Stimulated activated CD4-positive, alpha-beta T cell treated with anti-CD3 and anti-CD28 coated beads, Interleukin-12 subunit alpha, Interleukin-12 subunit beta, amount 100 ng/mL, for 4 hours (primary cell): ENCODE measurements at places on chromosomes 2 and 18.

- no peak for DNase-seq
Measured at GRCh38 chr2:229118927-229119326, 152.2 kb downstream of the PID1 start.

DNA sequence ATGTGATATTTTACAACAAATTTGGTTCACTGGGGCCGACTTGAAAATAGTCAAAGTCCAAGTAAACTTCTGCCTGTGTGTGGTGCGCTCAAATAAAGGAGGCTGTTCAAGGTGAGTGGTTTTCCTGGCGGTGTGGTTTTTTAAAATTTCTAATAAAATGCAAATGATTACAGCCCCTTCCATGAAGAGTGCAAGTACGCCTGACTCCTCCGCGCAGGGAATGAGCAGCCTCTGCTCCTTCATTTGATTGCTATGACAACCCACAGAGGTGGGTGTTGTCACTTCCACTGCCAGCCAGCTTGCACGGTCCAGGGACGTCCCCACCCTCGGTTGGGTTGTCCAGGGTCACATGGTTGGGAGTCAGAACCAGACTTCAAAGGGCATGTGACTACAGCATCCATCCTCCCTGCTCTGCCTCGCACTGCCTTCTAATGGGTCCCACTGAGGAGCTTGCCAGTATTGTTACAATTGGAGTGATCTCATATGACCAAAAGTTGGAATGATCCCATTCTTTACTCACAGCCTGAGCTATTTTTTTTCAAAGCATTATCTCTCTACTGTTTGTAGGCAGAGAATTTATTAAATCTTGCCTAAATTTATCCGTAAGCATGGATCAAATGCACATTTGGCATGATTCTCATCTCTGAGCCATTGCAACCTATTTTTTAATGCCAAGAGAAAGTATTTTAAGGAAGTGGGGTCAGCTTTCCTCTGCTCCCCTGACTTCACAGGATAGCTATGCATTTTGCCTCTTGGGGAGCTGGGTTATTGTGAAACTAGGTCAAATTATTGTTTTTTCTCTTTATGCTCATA, 121.3 kb downstream of the AGAP1 start:
- DNase-seq, result no peak

DNA sequence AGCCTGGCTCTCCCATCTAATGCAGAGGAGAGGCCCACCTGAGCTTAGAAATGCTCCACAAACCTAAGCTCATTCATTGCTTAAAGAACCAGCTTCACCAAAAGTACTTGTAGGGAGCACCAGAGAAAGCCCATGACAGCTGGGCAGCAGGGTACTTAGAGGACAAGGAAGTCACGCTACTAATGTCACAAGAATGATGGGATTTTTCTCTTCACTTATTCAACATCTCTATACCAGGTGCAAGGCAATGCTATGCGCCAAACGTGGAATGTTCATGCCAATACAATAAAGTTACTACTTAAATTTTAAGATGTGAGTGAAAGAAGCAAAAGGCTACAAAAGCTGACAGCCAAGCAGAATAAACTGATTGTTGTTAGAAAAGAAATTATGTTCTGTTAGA, 36.0 kb downstream of the LONRF2 start:
- no peak for DNase-seq

DNA sequence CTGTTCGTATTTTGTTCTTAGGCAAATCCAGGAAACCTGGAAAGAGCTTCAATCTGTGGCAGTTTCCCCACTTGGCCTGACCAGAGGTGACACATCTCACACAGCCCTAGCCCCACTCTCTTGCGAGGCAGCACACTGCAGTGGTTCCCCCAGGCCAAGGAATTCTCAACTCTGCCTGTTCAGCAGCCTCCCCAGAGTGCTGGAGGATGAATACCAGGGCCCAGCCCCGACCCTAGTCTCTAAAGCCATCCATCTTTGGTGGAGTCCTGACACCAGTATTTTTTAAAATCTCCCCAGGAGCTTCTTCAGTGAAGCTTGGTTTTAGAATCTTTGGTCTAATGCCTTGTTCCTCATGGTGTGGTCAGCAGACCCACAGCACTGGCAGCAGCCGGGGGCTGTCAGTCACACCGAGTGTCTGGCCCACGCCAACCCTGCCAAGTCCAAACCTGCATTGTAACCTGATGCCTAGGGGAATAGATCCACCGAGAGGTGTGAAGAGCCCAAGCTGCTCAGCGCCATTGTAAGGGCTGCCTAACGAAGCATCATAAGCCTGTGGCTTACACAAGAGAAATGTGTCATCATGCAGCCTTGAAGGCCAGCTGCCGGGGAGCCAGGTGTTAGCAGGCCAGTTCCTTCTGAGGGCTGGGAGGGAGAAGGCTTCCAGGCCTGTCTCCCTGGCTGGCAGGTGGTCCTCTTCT, 428.7 kb upstream of the ID2 start:
- no peak for DNase-seq

GRCh38 chr2:68658266-68658665, 14.9 kb downstream of the PROKR1 start:
- DNase-seq, result no peak

DNA sequence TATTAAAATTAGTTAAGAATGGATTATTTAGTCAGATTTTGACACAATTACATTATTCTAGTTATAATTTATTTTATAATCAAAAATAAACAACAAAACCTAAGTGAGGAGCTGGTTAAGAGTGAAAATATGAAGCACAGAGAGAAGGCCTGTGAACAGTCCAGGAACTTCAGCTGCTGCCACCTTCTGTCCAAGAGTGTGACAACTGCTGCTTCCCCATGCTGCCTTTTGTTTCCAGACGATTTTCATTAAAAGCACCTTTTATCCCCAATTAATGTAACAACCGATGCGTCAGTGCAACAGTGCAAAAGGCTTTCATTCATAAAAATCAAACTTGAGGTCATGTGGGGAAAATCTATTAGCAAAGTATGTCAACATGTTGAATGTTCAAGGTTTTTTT, 363.6 kb downstream of the CTNNA2 start:
- DNase-seq, result no peak

DNA sequence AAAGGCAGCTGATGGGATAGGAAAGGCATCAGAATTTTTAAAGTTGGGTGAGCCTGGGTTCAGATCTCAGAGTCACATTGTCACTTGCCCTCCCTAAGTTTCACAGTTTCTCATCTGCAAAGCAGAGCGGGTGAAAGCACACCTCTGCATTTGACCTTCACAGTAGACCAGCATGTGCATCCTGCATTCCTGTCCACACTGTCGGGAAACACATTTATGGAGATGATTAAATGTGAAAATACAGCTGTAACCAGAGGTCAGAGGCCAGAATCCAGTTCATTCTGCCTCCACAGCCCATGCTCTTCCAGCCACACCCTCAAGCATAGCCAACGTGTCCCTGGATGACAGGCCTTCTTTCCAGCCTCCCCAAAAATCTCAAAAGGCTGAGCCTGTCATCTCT, 392.0 kb upstream of the MYT1L start:
- DNase-seq, result no peak

DNA sequence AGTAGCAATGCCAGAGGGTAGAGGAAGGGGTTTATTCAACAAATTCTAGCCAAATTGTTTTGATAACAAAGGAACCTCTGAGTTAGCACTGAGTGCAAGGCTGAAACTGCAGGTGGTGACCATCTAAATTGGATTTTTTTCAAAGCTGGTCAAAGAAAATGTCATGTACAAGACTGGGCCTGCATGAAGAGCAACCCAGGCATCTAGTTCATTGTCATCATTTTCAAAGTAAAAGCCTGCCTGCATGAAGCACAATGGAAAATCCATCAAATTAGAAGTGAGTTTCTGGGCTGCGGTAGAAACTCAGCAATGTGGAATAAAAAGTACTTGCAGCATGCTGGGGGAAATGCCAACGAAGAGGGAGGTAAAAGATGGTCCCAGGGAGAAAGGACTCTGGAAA, 80.8 kb upstream of the PPP1CB start:
- no peak for DNase-seq

GRCh38 chr2:99205491-99205890, 24.5 kb downstream of the MRPL30 start:
- no peak for DNase-seq

- no peak for DNase-seq
Measured at GRCh38 chr18:9025091-9025838, 77.2 kb upstream of the NDUFV2 start.

GRCh38 chr2:221787561-221787960, 215.5 kb upstream of the EPHA4 start:
- no peak for DNase-seq

GRCh38 chr2:143159486-143159840, 30.2 kb downstream of the ARHGAP15 start:
- DNase-seq, result no peak

- no peak for DNase-seq
Measured at GRCh38 chr2:220034426-220035130, 407.1 kb downstream of the SLC4A3 start.

DNA sequence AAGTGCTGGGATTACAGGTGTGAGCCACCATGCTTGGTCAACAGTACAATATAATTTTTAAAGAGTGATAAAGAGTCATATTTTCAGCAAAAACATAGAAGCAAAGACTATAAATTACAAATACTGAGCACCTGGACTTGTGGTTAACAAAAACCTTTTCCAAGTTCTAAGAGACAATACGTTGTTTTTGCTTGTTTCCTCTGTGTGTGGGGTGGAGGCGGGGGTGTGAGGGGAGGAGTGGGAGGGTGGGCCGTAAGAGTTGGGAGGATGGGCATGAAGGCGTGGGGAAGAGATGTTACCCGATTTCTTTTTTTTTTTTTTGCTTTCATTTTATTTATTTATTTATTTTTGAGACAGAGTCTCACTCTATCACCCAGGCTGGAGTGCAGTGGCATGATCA, 78.0 kb upstream of the WIPF1 start:
- no peak for DNase-seq

DNA sequence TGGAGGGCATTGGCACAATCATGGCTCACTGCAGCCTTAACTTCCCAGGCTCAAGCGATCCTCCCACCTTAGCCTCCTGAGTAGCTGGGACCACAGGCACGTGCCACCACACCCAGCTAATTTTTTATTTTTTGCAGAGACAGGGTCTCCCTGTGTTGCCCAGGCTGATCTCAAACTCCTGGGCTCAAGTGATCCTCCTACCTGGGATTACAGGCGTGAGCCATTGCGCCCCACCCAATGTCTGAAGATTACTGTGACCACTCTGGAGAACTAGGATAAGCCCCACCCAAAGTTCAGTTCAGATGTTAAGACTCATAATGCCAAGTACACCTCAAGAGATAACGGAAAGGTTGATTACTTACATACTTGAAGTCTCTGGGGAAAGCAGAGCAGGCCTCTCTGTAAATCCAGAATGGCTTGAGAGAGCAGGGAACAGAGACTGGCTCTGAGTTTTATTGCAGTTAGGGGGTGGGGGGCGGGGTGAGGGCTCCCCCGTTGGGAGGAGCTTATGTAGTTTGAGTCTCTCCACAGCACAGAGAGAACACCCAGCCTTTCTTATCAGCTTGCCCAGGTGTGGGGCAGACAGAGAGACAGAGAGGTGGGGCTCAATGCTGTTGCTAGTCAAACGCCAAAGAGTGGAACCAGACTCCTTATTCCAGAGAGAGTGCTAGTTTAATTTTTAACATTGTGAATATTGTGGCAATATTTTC, 26.5 kb upstream of the ERICH2 start:
- DNase-seq, result no peak

DNA sequence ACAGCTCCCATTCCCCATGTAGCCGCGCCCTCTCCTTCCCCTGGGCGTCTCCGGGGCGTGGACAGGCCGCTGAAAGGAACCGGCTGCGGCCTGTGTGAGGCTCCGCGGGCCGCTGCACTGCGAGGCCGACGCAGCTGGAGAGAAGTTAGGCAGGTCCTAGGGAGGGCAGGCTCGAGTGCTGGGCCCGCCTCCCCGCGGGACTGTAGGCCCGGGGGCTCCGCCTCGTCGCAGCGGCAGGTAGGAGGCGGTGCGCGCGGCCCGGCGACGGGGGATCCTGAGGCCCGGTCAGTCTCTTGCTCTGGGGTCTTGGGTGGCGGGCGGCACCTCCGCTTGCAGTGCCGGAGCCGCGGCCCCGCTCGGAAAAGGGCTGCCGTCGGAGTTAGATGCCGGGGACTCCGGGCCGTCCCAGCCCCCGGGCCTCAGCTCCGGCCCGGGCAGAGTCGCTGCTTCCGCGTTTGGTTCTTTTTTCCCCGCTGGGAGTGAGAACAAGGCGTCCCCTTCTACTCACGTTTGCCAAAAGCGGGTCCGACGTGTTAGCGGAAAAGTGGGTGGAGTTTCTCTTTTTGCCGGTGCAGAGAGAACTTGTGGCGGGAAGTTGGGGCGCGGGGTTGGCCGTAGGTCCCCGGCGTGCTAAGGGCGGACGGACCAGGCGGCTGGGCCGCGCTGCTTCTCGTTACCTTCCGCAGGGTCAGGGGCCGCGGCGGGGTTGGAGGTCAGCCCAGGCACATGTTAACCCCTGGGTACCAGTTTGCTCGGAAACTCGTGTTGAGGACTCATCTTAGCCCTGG, at the start of gene VRK2:
Gene VRK2 (plus strand): TSS at position 222 of the 788 bp plus-strand sequence. CDS start 2,026 bp downstream, outside the sequence.
- peak; percentile 76 for DNase-seq

- no peak for DNase-seq
Measured at GRCh38 chr2:185436787-185437372, 301.7 kb upstream of the FSIP2 start.

- peak; percentile 5 for DNase-seq
Measured at GRCh38 chr2:43293744-43294695, 67.6 kb upstream of the ZFP36L2 start.

DNA sequence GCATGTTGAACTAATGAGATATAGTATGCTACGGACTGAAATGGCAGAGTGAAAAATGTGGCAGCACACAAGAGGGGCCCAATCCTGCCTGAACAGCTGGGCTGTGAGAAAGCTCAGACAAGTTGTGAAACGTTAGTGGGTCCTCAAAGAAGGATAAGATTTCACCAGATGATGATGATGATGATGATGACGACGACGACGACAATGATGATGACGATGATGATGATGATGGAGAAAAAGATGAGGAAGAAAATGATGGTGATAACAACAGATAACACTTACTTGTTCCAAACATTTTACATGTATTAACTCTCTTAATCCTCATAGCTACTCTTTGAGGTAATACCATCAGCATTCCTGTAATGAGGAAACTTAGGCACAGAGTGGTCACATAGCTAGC, 94.2 kb downstream of the WDPCP start:
- no peak for DNase-seq

DNA sequence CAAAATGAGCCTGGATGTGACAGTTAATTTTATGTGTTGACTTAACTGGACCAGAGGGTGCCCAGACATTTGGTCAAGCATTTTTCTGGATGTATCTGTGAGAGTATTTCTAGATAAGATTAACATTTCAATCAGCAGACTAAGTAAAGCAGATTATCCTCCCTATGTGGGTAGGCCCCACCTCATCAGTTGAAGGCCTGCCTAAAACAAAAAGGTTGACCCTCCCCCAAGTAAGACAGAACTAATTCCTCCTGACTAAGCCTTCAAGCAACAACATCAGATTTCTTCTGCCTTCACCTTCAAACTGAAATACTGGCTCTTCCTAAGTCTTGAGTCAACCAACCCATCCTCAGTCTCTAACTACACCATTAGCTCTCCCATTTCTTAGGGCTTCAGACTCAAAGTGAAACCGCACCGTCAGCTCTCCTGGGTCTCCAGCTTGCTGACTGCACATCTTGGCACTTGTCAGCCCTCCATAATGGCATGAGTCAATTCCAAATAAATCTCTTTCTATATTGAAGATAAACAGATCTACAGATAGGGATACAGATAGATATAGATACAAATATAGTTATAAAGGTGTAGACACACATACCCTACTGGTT, 47.9 kb downstream of the MEMO1 start:
- DNase-seq, result no peak

- DNase-seq, result no peak
Measured at GRCh38 chr2:136505462-136505861, 259.9 kb upstream of the THSD7B start.
